Kidney capillary endothelial cell (primary cell): ENCODE measurements at places on chromosomes 6 and 20.
A peak's percentile ranks its signal among the peaks of the same experiment; 100 is the strongest.

- DNase-seq = no peak
Observed at GRCh38 chr6:45074439-45074838, 253.7 kb upstream of the RUNX2 start.

DNA sequence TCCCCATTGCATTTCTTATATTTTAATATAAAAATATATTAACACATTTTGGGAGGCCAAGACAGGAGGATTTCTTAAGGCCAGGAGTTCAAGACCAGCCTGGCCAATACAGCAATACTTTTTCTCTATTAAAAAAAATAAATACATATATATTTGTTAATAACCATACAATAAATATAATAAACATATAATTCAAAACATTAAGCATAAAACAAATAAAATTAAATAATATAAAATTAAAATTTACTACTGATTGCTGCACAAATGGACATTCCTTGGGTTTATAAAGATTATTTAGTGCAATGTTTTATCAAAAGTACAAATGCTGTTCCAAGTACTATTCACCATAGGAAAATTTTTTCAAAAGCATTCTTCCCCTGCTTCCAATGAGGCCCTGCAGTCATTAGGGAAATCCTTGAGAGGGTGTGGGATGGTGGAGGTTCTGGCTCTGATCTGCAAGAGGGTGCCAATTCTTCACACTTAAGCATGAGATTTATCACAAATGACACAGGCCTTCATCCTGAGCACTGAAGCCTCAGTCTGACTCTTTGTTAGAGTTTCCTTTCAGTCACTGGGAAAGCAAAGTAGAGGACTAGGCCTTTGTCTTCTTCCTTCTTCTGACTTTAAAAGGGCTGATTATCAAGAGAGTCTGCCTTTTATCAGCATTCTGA lies 596.7 kb downstream of the EPM2A start:
- no peak for DNase-seq

GRCh38 chr6:63347599-63347998 lies 27.8 kb upstream of the LGSN start:
- peak; percentile 43 for DNase-seq

DNA sequence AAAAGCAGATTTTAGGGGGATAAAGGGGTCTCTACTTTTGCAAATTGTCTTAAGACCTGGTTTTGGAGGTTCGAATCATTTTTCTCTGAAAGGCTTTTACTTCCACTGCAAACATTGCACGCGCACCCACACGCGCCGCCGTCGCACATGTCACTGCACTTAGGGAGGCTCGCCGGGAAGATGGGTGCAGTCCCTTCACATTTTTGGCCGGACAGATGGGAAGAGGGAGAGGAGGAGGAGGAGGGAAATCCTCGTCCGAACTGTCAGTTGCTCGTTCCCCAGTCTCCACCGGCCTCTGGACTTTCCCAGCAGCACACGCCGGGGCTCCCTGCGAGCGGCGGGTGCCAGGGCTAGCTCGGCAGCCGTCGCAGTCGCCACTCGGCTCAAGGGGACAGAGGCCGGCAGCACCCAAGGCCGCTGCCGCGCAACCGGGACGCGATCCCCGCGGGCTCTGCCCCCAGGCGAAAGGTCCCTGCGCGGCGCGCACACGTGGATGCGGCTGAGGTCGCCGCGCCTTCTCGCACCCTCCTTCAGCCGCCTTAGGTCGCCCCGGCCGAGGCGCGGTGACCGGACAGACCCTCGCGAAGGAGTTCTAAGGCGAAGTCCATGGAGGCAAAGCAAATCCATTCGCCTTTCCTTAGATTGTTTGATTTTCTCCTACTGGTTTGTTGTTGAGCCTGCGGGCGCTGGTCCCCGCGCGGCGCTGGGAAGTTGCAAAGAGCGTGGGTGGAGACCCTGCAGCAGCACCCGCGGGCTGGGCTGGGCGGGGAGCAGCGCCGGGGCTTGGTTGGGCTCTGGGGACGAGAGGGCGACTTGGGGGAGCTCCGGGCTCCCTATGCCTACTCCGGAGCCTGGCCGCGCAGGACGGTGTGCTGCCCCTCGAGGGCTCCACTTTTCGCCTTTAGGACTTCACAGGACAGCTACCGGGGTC lies 1.2 kb downstream of the MYB start:
- peak; percentile 9 for DNase-seq

DNA sequence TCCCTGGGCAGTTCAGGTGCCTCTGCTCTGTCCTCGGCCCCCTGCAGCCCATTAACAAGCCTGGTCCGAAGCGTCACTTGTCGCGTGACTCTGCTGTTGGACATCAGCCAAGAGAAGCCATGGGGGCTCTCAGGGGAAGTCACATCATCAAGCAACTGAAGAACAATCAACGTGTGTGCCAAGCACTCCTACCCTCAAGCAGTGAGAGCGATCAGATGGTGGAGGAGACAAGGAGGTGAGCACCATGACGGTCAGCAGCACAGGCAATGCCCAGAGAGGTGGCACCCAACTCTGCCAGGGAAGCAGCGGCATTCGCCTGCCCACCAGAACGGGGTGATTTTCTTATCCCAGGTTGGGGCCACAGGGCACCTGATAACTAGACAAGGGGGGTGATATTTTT lies 132.7 kb downstream of the AGPAT4 start:
- DNase-seq = peak; percentile 10

- no peak for DNase-seq
Observed at GRCh38 chr6:51866867-51867266, 220.5 kb downstream of the PKHD1 start.

GRCh38 chr6:145017051-145017450 lies 718.3 kb downstream of the EPM2A start:
- DNase-seq = no peak

- no peak for DNase-seq
Observed at GRCh38 chr6:15489261-15489962, 173.4 kb downstream of the DTNBP1 start.

- DNase-seq = peak; percentile 45
Observed at GRCh38 chr6:113690281-113691259, 166.6 kb upstream of the MARCKS start.

DNA sequence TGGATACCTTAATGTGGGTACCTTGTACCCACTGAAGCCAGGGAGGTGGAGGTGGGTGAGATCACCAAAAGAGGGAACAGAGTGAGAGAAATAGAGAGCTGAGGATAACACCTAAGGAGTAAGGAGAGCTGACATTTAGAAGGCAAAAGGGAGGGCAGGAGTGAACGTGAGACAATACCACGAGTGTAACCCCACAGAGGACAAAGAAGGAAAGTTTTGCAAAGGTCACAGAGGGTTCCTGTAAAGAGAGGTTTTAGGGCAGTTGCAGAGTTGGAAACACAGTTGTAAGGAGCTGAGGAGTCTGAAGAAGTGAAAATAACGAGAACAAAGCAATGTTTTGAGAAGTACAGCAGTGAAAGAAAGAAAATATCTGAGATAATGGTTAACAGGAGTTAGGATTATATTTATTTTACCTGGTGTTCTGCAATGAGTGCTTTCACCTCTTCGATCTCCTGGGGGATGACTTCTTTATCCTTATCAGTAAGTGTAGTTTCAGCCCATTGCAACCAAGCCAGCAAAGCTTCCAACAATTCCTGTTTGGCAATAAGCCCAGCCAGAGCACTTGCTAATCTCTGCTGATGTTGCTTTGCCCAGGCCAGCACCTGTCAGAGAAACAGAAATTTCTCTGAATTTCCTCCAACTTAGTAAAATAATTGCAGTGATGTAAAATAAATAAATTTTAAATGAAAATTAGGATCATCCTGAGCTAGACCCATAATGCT lies 166.8 kb downstream of the DST start:
- DNase-seq = no peak

DNA sequence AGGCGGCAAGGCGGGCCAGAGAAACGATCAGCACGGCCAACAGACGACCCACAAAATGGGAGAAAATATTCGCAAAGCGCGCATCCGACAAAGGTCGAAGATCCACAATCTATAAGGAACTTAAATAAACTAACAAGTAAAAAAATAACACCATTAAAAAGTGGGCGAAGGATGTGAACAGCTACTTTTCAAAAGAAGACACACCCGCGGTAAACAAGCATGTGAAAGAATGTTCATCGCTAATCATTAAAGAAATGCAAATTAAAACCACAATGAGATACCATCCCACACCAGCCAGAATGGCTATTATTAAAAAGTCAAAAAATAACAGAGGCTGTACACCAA lies 117.8 kb upstream of the SIRPA start:
- no peak for DNase-seq

DNA sequence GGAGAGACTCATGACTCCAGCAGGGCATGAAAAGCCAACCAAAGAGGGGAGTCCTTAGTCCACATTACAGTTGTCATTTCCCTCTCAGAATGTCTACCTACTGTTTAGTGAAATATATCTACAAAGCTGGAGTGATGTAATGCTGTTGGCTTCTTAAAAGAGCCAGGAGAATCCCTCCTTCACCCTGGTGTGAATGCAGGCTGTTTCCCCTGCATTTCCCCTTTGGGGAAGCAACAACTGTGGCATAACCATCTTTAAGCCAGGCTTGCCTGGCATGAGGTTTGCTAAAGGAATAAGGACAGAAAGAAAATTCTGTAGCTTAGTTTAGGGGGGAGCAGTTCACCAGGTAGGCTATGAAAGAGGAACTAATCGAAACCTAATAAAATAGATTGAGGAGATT lies 129.5 kb downstream of the CRYBG1 start:
- no peak for DNase-seq

DNA sequence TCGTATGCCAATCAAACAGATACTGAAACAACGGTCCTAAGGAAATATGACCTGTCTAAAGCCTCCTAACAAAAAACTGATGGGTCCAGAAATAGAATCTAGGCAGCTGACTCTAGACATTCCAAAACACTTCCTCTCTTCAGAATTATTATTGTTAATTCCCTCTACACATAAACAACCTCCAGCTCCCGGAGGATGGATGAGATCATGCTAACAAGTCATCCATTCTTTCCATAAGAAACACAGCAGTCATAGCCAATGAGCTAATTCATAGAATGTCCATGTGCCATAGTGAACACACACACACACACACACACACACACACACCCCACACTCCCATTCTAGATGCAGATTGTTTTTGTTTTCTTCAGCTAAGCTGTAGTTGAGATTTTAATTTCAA lies 44.3 kb downstream of the HDGFL1 start:
- DNase-seq = peak; percentile 98

DNA sequence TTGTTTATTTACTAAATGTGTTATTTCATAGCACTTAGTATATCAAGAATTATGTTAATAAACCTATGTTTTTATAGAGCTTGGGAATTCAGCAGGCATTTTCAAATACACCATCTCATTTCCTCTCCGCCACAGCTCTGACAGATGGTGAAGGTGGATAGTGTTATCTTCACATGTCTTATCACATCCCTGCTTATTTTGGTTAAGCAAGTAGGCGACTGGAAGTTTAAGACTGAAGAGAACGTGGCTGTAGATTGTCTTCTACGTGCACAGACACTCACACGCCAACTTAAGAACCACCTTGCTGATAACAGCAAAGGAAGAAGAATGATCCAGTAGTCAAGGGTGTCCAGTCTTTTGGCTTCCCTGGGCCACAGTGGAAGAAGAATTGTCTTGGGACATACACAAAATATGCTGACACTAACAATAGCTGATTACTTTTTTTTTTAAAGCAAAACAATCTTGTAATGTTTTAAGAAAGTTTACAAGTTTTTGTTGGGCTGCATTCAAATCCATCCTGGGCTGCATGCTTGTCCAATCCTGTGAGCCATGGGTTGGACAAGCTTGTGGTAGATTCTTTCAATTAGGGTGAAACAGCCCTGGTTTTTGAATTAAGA lies 43.3 kb upstream of the SCGN start:
- no peak for DNase-seq

DNA sequence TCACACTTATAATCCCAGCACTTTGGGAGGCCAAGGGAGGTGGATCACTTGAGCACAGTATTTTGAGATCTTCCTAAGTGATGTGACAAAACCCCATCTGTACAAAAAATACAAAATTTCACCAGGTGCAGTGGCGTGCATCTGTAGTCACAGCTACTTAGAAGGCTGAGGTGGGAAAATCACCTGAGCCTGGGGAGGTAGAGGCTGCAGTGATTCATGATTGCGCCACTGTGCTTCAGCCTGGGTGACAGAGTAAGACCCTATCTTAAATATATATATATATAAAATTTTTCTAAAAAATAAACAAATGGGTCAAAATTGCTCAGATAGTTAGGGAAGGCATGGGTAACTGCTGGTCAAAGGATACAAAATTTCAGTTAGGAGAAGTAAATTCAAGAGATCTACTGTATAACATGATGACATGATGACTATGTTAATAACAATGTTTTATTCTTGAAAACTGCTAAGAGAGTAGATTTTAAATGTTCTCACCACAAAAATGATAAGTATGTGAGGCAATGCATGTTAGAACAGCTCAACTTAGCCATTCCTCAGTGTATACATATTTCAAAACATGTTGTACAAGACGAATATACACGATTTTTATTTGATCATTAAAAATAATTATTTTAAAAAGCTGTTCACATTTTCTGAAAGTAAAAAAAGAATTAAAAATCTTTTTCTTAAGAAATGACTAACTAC lies 24.4 kb downstream of the TBC1D32 start:
- no peak for DNase-seq

DNA sequence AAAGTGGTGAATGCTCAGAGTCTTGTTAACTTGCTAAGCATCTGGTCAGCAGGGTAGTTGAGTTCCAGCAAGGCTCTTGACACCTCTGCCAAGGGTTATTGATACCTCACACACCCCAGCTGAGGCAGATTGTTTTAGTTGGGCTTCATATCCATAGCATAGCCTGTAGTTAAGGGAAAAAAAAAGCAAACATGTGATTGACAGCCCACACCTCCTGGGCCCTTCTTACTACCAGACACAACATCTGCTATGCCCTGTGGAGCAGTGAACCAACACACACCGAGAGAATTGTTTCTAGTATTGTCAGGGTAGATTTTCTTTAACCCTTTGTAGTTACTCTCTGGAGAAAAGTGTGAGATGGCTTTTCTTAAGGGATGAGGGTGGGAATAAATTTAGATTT lies 697.0 kb upstream of the POU3F2 start:
- DNase-seq = no peak

DNA sequence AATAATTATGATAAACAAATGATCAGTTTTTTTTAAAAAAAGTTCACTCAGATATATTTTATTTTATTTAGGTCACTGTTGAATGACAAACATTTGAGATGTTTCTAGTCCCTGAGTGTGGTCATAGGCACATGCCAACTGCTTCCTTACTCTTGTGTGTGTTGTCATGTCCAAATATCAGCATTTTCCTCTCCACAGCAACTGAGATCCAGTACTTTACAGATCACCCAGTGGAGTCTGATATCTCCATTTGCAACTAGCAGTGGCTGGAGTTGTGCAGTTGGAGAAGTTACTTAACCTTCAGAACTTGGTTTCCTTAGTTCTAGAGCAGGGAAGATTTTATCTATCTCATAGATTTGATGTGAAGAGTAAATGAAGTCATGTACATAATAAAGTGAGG lies 101.3 kb downstream of the MYB start:
- DNase-seq = no peak

GRCh38 chr6:151142676-151143075 lies 97.1 kb upstream of the AKAP12 start:
- DNase-seq = no peak
